ENCODE measurements at places on chromosomes 7 and 10.

DNA sequence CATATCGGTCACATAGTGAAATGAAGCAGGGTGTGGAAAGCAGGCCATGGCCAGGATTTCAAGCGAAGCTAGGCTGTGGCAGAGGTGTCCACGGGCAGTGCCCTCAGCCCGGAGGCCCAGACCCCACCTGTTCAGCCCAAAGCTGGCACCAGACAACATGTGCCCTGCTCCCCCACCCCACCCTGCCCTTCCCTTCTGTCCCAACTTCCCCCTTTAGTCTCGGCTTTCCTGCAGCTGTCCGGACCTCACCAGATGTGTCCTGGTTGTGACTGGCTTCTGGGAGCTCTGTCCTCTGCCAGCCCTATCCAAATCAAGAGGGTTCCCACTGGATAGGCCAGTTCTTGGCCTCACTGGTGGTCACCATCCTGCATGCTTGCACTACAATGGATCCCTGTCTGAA is 37.3 kb downstream of the ADAM12 start:
- no peak for DNase-seq

- no peak for DNase-seq
These were observed 14.0 kb upstream of the UBE3C start for GRCh38 chr7:157124690-157125089.

- DNase-seq = no peak
These were observed 18.7 kb upstream of the ITGA8 start for GRCh38 chr10:15738270-15738925.

- DNase-seq = no peak
These were observed 278.3 kb downstream of the HGF start for GRCh38 chr7:81491573-81491972.

DNA sequence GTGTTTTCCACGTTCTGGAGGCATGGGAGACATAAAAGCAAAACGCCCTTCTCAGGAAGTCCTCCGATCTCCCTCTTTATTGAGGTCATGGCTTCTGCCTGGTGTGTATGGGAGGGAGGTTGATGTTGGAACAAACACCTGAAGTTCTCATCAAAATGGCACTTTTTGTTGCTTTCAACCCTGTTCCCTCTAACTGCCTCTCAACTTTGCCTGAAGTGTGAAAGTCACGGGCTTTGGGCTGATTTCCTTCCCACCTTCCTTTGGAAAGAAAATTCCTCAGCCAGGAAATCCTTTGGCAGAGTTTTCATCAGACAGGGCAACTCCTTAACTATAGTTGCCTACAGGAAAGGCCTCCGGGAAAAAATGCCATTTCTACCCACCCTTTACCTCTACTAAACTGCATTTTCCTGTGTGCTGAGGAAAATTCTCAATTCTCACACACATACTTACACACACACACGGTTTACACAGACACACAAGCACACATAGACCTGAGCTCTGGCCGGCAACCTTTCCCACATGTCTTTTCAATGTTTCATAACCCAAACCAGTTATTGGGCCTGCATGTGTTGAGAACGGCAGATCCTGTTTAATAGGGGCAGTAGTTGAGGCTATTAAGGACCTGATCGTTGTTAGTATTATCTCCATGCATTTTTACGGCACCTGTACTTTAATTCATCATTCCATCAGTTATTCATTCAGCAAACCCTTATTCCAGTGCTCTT is 36.4 kb downstream of the CYP17A1 start:
- no peak for DNase-seq

- peak; percentile 69 for DNase-seq
These were observed 104.5 kb upstream of the ZPBP start for GRCh38 chr7:50197549-50197948.

- DNase-seq = no peak
These were observed 122.8 kb upstream of the RHOBTB1 start for GRCh38 chr10:61066661-61067344.

GRCh38 chr10:128314686-128315085 is 188.5 kb upstream of the MKI67 start:
- no peak for DNase-seq

GRCh38 chr10:122050811-122051210 is 61.8 kb downstream of the TACC2 start:
- no peak for DNase-seq

DNA sequence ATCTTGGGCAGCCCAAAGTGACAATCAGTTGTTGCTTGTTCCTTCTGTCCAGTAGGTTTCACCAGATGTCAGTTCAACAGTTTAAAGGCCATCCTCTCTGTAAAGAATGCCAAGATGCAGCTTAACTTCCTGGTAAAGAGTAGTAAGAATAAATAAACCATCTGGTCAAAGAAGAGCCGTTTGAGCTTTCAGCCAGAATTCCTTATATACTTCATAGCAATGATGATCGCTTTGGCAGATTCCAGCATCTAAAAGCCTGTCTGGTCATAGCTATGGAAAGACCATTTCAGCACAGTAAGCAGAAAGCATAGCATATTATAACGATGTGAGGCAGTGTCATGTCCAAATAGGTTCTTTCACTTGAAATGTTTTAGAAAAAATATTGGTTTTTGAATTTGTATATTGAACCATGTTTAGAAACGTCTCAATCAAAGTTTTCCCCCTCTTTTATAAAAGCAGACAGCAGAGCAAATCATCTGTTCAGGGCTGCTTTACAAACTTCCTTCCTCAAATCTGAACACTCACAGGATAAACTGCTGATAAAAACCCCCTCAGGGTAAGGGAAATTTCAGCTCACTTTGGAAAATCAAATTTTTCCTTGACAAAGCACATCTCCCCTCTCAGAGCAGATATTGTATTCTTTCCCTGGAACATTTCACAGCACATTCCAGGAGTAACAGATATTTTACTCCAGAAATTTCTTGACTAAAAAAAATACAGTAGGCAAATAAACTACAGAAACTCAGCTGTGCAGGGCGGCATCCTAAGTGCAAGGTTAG is 184.1 kb downstream of the NOC3L start:
- DNase-seq = no peak
